ENCODE measurements at places on chromosomes 2 and 18.

GRCh38 chr18:2847317-2848246, 776 bp downstream of the EMILIN2 start:
- no peak for DNase-seq

GRCh38 chr2:239431536-239431935, 30.7 kb upstream of the HDAC4 start:
- DNase-seq: no peak

- DNase-seq: no peak
These were observed 129.0 kb upstream of the ACVR2A start for GRCh38 chr2:147715807-147716206.

- no peak for DNase-seq
These were observed 51.0 kb downstream of the WDPCP start for GRCh38 chr2:63537306-63537705.

GRCh38 chr2:235870515-235870914, 297.7 kb downstream of the GBX2 start:
- no peak for DNase-seq

- DNase-seq: no peak
These were observed 186.0 kb upstream of the RAB6C start for GRCh38 chr2:129793431-129793902.

- DNase-seq: no peak
These were observed at the start of gene TFCP2L1 for GRCh38 chr2:121284463-121285449. Gene TFCP2L1, minus strand, starts transcription at chr2:121285202. Its CDS starts 93 bp downstream, at chr2:121285109.

DNA sequence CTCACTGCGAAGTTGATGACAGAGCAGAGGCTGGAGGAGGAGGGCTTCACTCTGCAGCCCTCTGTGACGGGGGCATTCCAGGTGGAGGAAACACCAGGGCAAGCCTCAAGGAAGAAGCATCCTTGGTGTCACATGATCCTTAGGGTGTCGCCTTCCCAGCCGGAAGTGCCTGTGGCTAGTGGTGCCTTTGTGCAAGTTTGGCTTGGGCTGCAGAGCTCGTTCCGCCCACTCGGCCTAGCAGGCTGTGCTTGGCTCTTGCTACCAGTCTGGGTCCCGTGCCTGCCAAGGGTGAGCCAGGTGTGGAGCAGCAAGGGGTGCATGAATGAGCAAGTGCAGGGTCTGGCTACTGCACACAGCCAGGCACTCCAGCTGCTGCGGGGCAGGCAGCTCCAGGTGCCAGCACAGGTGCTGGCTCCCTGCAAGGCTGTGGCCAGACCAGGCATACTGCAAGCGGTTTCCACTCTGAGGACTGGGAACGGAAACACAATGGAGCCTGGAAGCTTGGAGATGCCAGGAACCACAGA, 325.3 kb upstream of the SMIM21 start:
- DNase-seq: no peak

GRCh38 chr2:15498554-15498953, 62.6 kb downstream of the NBAS start:
- no peak for DNase-seq

DNA sequence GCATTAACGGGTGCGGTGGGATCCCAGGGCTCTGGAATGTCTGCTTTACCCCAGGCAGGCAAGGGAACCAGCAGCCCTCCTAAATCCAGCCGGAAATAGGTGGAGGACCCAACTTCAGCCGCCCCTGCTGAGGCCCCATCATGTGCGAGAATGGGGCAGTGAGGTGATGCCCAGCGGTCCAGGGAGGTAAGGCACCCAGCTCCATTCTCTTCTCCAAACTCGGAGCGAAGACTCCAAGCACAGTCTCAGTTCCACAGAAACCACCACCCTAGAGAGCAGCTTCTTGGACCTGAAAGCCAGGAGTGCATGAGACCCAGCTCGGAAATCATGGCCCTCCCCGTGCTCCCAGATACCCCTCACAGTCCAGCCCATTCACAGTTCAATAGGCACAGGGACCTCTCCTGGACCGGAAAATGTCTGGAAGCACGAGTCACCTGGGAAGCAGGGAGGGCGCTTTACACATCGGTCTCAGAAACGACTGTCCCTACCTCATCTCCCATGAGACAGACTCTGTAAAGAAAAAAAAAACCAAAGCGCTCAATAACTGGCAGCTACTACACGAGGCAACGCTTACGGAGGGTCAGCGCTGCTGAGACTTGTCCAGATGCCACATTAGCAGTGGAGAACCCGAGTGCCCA, 2.0 kb downstream of the SDC1 start:
- no peak for DNase-seq

- DNase-seq: no peak
These were observed 211.6 kb upstream of the MMADHC start for GRCh38 chr2:149799013-149799705.

DNA sequence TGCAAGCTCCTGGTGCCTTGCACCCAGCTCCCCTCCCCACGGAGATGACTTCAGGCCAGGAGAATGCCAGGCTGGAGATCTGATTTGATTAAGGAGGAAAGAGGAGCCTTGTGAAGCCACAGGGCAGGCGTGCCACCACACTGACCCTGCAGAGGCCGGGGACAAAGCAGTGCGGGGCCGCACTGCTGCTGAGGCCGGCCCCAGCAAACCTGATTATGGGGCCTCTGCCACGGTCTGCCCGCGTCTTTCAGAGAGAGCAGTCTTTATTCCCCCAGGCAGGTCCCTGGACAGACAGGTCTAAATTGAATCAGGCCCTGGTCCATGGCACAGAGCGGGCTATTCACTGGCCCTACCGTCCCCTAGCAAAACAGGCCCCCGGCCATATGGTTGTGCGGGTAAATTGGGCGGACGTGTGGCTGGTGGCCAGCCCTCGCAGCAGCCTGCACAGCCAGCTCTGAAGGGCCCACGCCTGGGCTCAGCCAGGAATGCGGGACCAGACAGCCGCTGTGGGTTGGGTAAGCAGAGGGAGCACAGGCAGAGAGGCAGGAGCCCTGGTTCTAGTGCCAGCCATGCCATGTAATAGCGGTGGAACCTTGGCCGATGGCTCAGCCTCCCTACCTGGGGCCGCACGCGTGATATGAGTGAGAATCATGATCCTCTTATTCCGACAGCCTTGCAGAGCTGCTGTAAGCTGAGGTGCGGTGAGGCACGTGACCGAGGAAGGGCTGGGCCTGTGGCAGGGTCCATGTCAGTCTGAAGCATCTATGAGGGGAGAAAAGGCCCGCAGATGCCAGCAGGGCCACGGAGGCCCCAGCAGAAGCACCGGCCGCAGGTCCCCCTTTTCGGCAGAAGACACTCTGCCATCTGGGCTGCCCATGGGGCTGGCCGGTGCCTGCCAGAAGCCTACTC, 97.3 kb upstream of the MYCN start:
- DNase-seq: peak; percentile 64

DNA sequence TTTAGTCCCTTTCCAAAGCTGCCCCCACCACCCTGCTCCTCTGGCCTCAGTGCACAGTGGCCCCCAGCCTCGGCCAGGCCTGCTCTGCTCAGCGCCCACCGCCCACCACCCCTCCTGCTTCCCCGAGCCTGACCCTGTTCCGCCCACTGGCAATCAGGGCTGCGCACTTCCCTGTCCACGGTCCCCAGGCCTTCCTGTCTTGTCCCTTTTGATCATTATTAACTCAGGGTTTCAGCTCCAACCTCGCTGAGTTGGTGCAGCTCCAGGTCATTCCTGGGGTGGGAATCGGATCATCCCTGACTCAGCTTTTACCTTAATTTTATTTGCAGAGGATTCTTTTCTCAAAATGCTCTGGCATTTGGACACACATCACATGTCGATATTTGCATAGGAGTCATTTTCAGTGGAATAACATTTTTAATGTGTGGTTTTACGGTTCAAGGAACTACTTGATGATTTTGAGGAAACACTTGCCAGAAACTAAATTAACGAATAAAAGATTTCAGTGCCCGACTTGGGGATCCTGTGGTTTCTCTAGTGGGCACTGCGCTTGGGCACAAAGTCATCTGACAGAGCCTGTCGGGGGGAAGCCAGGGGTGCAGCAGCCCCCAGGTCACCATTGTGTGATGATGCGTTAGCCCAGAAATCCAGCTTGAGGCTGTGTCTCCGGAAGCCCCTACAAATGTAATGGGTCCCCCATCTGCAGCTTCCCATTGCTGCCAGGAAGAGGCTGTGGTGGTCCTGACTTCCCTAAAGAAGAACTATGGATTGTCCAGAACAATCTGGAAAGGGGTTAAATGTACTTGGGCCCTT, 1.0 kb upstream of the ESPNL start:
- DNase-seq: peak; percentile 3

- DNase-seq: no peak
These were observed 128.9 kb upstream of the GATA6 start for GRCh38 chr18:22040533-22040932.

DNA sequence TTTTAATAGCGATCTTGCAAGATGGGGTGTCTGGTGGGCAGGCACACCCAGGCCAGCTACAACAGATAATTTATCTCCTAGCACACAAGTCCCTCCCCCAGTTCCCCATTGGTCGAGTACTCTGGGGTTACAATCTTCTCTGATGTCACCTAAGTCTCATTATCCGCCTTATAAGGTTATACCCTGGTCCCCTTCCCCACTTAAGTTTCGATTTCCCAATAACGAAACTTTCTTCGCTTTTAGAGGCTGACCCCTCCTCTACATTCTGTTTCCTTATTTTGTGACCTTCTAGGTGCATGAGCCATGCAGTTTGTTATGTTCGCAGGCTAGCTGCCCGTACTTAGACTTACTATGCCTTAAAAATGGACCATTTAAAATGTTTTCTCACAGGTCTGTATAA, 180.1 kb downstream of the CAPN13 start:
- no peak for DNase-seq

GRCh38 chr2:174376967-174377366, 18.6 kb upstream of the SCRN3 start:
- no peak for DNase-seq

DNA sequence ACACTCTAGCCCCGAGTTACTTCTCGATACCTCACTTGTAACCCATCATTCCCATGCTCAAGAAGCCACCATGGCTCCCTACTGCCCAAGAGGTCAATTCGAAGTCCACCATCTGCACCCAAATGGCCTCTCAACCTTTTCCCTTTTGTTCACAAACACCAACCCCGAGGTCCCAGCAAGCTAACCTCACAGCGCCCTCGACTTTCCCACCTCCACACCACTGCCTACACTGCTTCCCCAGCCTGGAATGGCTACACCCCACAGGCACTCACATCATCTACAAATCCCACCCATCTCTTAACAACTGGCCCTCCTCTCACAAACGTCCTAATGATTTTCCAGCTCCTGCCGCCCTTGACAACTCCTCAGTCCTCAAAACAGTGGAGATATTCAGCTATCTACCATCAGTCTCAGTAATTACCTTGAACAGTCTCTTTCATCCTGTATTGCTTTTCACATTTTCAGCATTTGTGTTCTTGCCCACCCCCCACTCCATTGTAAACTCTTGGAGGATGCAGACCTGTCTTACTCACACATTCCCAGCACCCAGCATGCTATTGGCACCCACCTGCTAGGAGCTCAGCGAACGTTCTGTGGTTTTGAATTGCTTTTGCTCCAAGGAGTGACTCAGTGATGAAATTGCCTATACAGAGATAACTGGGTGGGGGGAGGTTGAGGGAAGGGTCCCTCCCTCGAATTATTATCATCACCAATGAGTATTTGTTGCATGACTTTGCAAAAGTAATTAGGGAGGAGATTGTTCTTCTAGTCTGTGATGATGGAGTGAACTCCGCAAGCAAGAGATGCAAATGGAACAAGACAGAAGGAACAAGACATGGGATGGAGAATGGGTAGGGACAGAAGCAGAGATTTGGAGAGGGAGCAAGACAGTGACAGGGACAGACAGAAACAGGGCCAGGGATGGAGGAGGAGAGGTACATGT, 106.8 kb downstream of the CYP26B1 start:
- no peak for DNase-seq

DNA sequence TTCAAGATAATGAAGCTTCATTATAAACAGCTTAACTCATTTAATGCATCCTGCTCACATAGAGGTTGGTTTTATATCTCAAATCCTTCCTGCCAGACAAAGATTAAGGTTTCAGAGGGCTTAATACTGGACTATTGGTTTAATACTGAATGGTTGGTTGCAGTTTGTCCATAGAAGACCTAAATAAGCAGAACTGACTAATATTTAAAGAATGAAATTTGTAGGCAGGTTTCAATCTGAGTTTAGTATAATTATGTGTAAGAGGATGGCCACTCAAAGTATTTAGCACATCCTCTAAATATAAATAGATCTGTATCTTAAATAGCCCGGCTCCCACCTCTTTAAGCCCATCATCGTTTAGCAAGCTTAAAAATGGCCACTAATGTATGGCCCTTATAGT, 92.5 kb downstream of the EPB41L5 start:
- no peak for DNase-seq

DNA sequence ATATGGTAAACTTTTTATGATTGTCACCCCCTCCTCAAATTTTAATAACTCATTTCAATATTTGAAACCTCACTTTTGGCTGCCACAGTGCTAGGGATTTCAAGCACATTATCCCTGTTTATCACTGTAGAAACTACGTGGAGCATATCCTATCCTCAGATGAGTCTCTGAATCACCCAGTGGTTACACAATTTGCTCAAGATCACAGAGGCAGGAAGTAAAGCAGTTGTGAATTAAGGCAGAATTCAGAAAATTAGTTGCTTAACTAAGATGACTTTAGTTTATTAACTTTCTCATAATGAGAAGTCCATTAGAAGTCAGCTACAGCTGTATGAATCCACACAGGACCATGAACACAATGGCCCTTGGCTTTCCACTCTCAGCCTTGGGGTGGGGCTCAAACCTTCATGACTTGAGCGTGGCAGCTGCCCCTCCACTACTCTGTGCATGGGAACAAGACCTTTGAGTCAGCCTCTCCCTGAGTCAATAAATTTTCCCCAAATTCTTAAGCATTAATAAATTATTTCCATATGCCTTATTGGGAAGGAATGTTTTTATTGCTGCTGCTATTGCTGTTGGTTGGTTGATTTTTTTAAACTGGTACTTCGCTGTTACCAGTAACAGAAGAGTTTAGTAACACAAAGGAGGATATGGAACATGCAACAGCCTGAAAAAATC, 369.0 kb downstream of the CBLN2 start:
- DNase-seq: no peak

DNA sequence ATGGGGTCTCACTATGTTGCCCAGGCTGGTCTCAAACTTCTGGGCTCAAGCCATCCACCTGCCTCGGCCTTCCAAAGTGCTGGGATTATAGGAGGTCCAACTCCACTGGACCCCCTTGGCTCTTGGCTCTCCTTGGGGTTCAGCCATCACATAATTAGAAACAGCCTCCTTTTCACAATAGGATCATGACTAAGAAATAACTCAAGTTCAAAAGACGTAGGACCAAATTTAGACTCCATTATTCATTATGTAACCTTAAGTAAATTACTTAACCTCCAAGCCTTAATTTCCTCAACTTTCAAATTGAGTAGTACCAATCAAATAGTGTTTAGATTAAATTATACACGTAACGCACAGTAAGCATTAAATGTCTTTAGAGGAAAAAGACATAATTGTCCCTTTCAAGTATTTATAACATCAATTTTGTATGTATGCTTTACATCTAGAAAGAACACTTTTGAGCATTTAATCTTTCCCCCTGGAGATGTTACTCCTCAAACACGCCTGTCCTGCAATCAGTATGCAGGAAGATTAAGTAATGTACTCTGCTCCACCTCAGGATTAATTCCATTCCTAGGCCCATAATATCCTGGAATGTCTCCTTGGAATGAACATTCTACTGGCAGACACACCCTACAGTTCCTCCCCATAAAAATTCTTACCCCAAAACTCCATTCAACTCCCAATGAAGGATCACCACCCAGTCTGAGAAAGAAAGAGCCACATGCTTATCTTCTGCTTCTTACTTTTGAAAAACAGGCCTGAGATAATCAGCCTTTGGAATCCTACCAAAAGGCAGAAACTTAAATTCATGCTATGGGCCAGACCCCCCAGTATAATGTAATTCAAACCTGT, 49.1 kb downstream of the COBLL1 start:
- no peak for DNase-seq

- no peak for DNase-seq
These were observed 1.8 kb downstream of the NOSTRIN start for GRCh38 chr2:168804214-168804613.

- DNase-seq: no peak
These were observed 82.8 kb upstream of the DNMT3A start for GRCh38 chr2:25424426-25425028.
